ENCODE measurements at places on chromosomes 6 and 20.

- peak; percentile 13 for DNase-seq
Observed at GRCh38 chr20:38726804-38727606, 2.7 kb downstream of the SLC32A1 start.

DNA sequence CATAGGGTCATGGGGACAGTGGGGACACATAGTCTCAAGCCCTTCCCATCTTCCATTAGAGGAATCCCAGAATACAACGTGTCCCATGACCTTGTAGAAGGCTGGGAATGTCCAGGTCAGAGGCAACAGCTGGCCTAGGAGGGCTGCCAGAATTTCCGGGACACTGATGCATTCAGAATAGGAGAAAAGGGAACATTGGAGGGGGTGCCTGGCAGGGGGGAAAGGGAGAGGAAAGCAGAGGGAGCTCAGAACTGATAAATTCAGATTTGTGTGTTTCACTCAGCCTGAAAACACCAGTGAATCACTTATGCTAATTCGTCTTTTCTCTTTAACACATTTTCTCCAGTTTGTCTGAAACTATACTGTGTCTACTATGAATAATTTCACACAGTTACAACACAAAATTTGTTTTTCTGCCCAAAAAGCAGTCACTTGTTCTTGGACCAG lies 35.5 kb upstream of the BMP2 start:
- DNase-seq: no peak

DNA sequence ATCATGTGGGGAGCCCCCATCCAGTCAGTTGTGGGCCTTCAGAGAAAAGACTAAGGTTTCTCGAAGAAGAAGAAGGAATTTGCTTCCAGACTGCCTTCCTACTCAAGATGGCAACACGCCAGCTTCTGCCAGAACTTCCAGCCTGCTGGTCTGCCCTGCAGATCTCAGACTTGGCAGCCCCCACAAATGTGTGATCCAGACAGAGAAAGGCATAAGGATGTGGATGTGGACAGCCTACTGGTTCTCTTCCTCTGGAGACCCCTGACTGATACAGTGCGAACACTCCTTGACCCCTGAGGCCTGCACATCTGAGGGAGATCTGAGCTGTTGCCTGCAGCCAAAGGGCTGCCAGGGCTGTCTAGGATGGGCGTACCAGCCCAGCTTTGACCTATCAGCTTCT lies 8.6 kb downstream of the GABRR1 start:
- DNase-seq: no peak

- no peak for DNase-seq
Observed at GRCh38 chr6:53361549-53362031, 12.8 kb upstream of the ELOVL5 start.
